ENCODE measurements at places on chromosomes 6 and 20.

DNA sequence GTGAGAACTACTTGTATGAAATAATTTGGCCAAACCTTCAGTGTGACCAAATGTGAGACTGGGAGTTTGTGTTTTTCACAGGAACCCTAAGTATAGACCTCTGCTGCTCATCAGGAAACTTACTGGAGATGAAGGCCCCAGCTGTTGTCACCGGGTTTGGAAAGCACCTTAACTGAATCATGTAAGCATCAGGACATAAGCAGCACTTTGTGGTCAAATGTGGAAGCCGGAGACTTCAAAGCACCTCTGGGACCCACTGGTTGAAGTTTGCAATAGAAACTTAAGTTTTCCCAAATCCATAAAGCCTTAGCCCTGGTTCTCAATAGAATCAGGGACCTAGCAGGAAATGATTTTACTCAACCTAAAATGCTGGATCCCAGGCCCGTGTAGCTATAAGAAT, 14.3 kb downstream of the TTPAL start:
- no peak for DNase-seq

- DNase-seq, result no peak
Observed at GRCh38 chr20:400128-400453, 8.0 kb upstream of the RBCK1 start.

DNA sequence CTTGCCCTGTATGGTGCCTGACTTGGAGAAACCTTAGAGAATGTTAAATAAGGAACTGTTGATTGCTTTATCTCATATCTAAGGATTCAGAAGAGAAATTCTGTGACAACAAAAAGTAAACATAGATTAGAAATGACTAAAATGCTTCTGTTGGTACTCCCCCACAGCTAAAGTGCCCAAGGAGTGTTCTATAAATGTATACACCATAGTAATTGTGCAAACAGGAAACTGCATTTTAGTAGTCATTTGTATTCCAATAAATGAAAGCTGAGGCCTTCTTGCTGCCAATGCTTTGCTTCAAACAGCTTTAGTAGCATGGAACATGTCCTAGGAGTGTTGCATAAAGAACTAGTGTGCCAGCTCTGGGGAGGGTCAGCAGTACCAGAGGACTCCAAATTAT, 343.7 kb upstream of the IRAK1BP1 start:
- DNase-seq, result peak; percentile 11

GRCh38 chr6:40998661-40999060, 40.4 kb downstream of the UNC5CL start:
- peak; percentile 29 for DNase-seq

- DNase-seq, result peak; percentile 84
Observed at GRCh38 chr6:146850238-146850896, 251.6 kb downstream of the ADGB start.

DNA sequence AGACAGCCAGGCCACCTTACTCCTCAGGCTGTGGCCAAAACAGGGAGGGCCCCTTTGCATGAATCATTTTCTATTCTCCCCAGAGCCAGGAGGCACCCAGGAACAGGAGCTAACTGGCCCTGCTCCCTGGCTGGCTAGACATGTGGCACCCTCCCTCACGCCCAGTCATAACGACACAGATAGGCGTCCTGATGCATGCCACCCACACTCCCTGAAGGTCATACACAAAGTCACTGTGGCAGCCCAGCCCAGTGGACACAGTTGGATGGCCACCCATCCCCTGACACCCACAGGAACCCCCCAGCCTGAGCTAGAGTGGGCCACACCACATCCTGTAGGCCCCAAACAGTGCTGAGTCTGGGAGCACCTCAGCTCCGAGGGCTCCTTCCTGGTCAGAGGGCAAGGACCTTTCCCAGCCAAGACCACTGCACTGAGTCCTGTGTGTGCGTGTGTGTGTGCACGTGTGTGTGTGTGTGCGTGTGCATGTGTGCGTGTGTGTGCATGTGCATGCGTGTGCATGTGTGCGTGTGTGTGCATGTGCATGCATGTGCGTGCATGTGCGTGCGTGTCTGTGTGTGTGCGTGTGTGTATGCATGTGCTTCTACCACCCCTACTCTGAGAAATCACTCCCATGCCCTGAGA, 21.6 kb downstream of the TFEB start:
- no peak for DNase-seq
